ENCODE measurements at places on chromosomes 3 and 15.

DNA sequence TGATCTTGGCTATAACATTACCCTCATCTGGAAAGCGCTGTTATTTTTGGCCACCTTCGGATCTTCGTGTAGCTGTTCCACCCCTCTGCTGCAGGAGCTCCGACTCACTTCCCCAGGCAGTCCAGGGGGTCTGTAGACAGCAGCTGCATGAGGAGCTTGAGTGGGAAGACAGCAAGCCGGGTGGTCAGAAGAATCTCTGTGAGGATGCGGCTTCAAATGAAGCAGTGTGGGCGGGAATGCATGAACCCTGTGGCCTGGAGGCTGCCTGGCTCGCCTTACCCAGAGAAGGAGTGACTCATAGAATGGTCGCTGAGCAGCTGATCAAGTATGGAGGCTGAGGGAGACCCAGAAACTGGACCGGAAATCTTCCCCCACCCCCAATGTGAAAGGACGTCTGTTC lies 45.2 kb upstream of the NR2F2 start:
- no peak for DNase-seq

DNA sequence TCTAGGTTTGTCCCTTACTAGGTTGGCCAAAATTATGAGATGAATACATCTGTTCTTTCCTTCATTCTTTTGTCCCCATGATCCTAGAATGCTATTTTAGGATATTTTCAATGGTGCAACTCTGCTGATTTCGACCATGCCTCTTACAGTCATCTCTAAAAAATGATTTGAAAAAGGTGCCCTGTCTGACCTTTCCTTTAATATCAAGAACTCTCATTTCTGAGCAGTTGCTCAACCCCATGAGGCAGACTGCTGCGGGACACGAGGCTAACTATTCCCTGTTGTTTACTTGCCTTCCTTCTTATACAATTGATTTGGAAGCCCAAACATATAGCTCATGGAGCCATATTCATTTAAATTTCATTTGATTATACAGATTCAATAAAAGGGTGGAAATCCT lies 14.6 kb downstream of the PLSCR2 start:
- no peak for DNase-seq

DNA sequence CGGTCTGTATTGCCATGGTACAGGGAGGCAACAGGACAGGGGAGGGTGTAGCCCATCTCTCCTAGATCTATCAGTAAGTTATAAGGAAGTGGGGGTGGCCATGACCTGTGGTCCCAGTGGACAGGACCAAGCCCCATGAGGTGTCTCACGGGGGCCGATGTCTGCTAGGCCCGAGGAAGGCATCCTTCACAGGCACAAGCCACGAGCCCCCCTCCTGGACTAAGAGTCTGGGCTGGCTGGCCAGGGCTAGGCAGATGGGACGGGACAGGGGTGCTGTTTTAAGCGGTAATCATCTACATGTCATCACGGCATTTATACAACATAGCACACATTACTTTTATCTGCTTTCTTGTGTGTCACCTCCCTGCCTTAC lies 2.6 kb upstream of the TBC1D2B start:
- DNase-seq, result no peak

DNA sequence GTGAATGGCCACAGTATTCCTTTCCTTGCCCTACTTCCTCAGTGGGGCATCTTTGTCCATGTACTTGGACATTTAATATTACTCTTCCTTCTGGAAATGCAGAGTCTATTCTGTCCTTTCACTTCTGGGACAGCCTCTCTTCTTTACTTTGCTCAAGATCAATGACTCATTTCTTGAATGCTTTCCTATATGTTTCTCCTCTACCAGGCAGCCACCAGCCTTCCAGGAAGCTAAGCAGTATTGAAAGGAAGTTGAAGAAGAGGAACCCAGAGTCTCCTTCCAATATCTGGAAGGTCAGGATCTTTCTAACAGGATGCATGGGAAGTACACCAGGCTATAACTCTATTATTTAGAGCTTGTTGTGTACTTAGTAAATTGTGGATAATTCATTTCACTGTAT lies 182.8 kb downstream of the CD47 start:
- no peak for DNase-seq

GRCh38 chr15:75063338-75063737 lies 39.9 kb downstream of the PPCDC start:
- DNase-seq, result no peak

- no peak for DNase-seq
Observed at GRCh38 chr3:40971191-40972168, 227.8 kb upstream of the CTNNB1 start.
